SK-N-SH (cell line): ENCODE measurements at places on chromosomes 1 and 21. TPM values are rescaled to one million over a fixed set of nuclear protein-coding genes. Genes with fewer than 3 reads are reported as not detected.

DNA sequence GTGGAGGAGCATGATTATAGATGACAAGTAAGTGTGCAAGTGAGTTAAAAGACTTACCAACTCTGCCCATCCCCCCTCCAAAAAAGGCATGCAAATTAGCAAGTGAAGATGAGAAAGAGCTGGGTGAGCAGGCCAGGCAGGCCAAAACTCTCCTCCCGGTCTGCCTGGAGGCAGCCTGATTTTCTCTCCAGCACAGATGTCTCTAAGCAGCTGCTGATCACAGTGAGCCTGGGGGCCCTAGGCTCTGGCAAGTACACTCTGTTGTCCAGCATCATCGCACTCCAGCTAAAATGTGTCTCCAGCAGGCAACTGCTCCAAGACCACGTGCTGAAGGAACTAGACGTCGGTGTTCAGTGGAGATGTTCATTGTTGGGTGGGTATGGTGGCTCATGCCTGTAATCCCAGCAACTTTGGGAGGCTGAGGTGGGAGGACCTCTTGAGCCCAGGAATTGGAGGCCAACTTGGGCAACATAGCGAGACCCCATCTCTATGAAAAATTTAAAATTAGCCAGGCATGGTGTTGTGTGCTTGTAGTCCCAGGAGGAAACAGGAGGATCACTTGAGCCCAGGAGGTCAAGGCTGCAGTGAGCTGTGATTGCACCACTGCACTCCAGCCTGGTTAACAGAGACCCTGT, 56.7 kb upstream of the PUM1 start:
- H3K4me3 ChIP-seq, result no peak overlapping the region
- DNase-seq, result peak; percentile 31
- peaks cover 3% of the 10 kb centered on the region; the same call in 1 of the 2 replicates for H3K4me1 ChIP-seq
- H3K36me3 ChIP-seq, result no peaks in the 10 kb centered on the region

GRCh38 chr21:17730782-17731181, 88.4 kb downstream of the C21orf91 start:
- no peaks in the 10 kb centered on the region for H3K4me1 ChIP-seq
- H3K4me3 ChIP-seq, result no peak overlapping the region

DNA sequence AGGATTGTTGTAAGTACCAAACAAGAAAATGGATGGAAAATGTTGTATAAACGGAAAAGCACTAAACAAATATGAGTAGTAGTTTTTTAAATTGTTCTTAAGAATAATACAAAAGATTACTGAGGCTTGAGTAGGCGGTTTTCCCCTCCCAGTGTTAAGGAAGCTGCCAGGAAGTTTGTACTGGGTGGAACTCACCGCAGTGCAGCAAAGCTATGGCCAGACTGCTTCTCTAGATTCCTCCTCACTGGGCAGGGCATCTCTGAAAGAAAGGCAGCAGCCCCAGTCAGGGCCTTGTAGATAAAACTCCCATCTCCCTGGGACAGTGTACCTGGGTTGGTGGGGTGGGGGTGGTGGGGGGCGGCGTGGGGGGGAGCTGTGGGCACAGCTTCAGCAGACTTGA, 58.7 kb downstream of the XCL2 start:
- DNase-seq, result no peak
- no peaks in the 10 kb centered on the region for H3K36me3 ChIP-seq
- H3K27ac ChIP-seq, result no peak overlapping the region
- H3K4me3 ChIP-seq, result no peak overlapping the region

The NCAM2 gene
- 2.1 and 4.1 TPM in 2 replicates for polyA plus RNA-seq

DNA sequence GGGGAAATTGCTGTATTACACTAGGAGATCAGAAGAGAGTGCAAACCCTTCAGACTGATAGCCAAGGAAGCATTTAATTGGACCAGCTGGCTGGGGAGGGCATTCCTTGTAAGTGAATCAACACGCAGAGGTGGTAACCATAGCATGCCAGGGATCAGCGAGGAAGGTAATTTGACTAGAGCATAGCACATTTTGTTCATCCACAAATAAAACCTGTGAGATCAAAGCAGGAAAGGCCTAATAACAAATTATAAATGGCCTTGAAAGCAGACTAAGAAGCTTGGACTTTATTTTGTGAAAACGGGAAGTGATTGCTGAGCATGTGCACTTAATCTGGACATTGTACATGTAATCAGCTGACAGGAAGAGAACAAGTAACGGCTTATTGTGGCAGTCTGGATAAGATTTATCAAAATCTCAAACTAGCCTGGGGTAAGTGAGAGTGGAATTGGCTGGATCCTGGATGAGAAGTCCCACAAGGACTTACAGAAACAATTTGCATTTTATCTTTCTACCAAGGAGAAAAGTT, 11.7 kb upstream of the CD55 start:
- no peak overlapping the region for H3K4me3 ChIP-seq
- peak overlapping the region; percentile 40 for H3K27ac ChIP-seq
- DNase-seq, result no peak
- H3K36me3 ChIP-seq, result no peaks in the 10 kb centered on the region
- peaks cover 13% of the 10 kb centered on the region; the same call in 1 of the 2 replicates for H3K27me3 ChIP-seq
- peaks cover 5% of the 10 kb centered on the region for H3K4me1 ChIP-seq

DNA sequence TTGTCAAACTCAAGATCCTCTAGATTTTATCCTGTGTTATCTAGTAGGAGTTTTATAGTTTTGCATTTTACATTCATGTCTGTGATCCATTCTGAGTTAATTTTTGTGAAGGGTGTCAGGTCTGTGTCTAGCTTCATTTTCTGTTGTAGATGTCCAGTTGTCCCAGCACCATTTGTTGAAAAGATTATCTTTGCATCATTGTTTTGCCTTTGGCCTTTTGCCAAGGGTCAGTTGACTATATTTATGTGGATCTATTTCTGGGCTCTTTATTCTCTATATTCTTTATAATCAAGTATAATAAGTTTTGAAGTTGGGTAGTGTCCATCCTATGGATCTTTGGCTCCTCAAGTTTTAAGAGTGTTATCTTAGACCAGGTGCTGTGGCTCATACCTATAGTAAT, 21.9 kb downstream of the TRAF5 start:
- H3K36me3 ChIP-seq, result no peaks in the 10 kb centered on the region
- 0 out of 2 replicates have a peak, but pooled peaks cover 5% of the 10 kb centered on the region for H3K4me1 ChIP-seq
- no peak overlapping the region for H3K27ac ChIP-seq
- no peak overlapping the region for H3K4me3 ChIP-seq
- DNase-seq, result no peak

GRCh38 chr1:20702416-20702815, 15.4 kb downstream of the KIF17 start:
- H3K27ac ChIP-seq, result no peak overlapping the region
- DNase-seq, result no peak
- no peaks in the 10 kb centered on the region for H3K36me3 ChIP-seq
- no peaks in the 10 kb centered on the region for H3K27me3 ChIP-seq

GRCh38 chr1:163523375-163524029, 201.7 kb downstream of the NUF2 start:
- no peak overlapping the region for H3K27ac ChIP-seq
- DNase-seq, result no peak
- no peaks in the 10 kb centered on the region for H3K4me1 ChIP-seq
- H3K27me3 ChIP-seq, result no peaks in the 10 kb centered on the region

The MX2 gene
- 0.06 and 0.08 TPM in 2 replicates for polyA plus RNA-seq

The SHE gene
- polyA plus RNA-seq, result not detected in 2 replicates
